ENCODE measurements at places on chromosomes 6 and 20. TPM values are rescaled to one million over a fixed set of nuclear protein-coding genes. Genes with fewer than 3 reads are reported as not detected.
A peak's percentile ranks its signal among the peaks of the same experiment; 100 is the strongest.

LAMA2 gene
- 172 TPM for total RNA-seq

DNA sequence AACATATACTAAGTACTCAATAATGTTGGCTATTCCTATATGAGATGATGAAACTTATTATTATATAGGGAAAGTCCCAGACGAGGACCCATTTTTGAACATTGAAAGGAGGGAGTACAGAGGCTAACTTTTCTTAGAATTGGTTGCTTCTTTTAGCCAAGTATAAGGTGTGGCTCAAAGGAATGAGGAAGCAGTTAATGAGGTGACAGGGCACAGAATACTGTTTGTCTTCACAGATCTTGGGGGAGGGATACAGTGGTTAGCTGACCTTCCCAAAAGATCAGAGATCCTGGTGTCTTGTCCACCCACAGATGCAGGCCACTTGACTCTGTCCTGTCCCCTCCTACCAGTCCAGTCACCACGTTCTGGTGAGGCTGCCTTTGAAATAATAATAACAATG, 67.8 kb upstream of the EPB41L1 start:
- no peak for DNase-seq

GRCh38 chr6:159099276-159099675, 54.5 kb upstream of the TAGAP start:
- no peak for DNase-seq

PTGIS gene
- 18.4 TPM for total RNA-seq

NFATC2 gene
- total RNA-seq: 4.6 TPM

GRCh38 chr6:1593286-1593957, 16.3 kb upstream of the FOXC1 start:
- DNase-seq: no peak

MEP1A gene
- not detected for total RNA-seq

GRCh38 chr20:32248043-32248442, 29.4 kb upstream of the KIF3B start:
- DNase-seq: no peak

- peak; percentile 84 for DNase-seq
These were observed 220.5 kb upstream of the PMEPA1 start for GRCh38 chr20:57930351-57930750.

DNA sequence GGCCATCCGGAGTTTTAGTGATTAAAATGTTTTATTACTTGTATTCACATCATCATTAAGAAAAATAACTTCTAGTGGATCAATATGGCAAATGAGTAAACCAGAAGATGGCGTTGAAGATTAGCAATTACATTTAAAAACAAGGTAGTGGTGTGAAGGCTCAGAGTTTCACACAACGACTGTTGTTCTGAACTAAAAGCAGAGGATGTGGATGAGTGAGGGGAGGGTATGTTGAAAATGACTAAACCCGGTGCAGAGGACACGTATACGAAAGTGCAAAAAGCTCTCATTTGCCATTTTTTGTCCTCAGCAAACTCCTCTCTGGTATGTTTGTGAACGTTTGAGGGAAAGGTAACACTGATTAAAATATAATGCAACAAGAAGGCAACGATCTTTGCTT, 1.9 kb upstream of the IRF4 start:
- no peak for DNase-seq

DDO gene
- total RNA-seq: 0.79 TPM

DNA sequence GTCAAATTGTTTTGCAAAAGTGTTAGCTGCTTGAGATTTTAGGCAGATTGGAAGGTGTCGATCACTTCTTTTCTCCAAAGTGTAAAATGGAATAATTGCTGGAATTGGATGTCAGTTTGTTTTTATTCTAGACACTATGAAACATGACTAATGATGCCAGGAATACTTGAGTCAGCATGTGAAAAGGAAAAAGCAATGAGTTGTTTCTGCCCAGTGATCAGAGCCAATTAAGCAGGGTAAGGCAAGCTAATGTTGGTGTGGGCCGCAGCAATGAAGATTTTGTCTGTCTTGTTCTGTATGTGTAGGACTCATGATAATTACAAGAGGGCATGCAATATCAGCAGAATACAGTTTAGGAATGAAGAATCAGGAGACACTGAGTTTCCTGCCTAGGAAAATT, 110.3 kb downstream of the CARMIL1 start:
- peak; percentile 46 for DNase-seq

DNA sequence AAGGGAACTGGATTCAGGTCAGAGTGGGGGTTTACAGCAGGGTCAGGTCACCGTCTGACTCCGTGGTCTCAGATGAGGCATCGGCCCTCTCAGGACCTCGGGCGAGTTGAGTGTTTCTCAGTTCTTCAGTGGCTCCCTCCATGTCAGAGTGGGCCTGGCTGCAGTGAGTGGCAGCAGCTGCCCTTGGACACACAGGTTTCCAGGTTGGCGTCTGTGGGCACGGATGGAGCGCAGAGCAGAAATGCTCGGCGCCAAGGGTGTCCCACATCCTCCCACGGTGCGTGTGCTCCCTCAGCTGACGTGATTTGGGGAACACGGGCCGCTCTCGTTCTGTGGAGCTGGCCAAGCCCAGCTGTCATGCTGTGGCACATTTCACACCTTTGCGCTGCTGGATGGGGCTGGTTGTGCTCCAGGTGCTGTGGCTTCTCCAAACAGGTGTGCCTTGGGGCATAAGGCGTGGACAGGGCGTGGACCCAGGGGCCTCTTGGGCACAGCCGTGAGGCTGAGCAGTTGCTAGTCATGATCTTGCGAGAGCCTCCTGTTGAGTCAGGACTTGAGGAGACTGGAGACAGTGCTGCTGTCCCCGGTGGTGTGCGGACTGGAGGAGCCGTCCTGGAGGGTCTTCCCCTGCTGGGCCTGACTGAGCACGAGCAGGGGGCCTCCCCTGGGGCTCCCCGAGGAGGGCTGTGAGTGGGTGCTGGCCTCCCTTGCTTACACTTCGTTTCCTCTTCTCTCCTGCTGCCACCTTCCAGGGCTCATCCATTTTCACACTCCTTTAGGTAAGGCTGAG, 9.5 kb upstream of the DNAJC5 start:
- DNase-seq: no peak

GRCh38 chr6:25327432-25327831, 48.3 kb downstream of the CARMIL1 start:
- DNase-seq: no peak

- DNase-seq: no peak
These were observed 55.1 kb upstream of the LOC128125822 start for GRCh38 chr6:63517221-63517620.

DNA sequence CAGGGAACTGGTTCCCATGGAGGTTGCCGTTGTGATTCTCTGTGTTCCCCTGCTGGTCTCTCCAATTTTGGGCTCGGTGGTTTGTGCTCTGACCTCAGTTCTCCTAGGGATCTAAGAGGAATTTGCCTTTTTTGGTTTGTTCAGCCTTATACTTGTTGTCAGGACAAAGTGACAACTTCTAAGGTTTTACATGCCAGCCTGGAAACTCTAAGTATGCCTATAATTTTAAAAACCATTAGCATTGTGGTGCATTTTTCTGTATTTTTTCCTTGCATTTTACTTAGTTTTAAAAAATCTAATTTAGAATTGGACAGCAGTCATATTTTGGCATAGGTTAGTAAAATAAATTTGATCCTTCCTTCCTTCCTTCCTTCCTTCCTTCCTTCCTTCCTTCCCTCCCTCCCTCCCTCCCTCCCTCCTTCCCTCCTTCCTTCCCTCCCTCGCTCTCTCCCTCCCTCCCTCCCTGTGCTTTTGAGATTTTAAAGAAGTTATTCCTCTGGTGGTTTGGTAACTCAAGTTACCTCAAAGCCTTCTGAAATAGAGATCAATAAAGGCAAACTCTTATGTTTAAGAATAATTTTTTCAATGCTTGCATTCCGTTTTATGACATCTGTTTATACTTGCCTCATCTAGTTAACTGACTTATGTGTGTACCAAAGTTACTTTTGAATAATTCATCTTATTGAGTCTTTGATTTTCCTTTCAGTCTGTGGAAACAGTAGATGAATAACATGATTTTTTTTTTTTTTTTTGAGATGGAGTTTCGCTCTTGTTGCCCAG, 141.3 kb upstream of the RGS17 start:
- no peak for DNase-seq

- no peak for DNase-seq
These were observed 1234.7 kb upstream of the GJE1 start for GRCh38 chr6:140897804-140898573.

GRCh38 chr20:44357020-44357419, 1.5 kb downstream of the HNF4A start:
- no peak for DNase-seq

DNA sequence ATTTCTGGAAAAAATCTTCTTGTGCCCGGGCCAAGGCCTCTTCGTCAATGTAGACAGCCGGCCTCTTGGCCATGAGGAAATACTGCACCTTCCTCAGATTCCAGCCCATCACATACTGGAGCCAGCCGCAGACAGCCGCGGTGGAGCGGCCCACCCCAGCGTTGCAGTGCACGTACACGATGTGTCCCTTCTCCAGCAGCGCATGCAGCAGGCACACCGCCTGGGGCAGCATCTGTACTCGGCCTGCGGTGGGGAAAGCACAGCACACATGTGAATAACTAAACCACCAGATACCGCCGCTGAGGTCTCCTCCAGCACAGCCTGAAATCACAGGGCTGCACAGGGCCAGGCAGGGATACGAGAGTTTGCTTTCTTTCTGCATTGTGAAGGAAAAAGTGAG, 107.9 kb downstream of the EPM2A start:
- no peak for DNase-seq

DNA sequence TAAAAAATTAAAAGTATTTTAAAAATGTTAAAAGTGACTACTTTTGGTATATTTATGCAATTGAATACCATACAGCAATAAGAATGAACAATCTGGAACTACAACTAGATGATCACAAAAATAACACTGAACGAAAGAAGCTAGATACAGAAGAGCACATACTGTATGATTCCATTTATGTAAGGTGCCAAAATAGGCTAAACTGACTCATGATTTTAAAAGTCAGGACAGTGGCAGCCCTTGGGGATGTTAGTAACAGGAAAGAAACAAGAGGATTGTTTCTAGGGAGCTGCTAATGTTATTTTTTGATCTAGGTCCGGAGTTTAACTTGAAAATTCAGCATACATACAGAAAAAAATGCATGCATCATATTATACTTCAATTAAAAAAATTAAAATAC, 42.3 kb downstream of the KIF13A start:
- no peak for DNase-seq

- DNase-seq: no peak
These were observed 50.3 kb upstream of the NAA20 start for GRCh38 chr20:19966840-19967239.

- DNase-seq: no peak
These were observed 208.7 kb upstream of the PRND start for GRCh38 chr20:4512891-4513550.

DNA sequence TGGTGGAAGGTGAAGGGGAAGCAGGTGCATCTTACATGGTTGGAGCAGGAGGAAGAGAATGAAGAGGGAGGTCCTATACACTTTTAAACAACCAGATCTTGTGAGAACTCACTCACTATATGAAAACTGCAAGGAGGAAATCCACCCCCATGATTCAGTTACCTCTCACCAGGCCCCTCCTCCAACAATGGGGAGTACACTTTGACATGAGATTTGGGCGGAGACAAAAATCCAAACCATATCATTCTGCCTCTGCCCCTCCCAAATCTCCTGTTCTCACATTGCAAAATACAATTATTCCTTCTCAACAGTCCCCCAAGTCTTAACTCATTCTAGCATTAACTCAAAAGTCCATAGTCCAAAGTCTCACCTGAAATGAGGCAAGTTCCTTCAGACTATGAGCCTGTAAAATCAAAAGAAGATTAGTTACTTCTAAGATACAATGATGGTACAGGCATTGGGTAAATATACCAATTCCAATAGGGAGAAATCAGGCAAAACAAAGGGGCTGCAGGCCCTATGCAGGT, 60.5 kb downstream of the EDN1 start:
- no peak for DNase-seq

TPD52L1 gene
- total RNA-seq: 55.1 TPM

GRCh38 chr6:97841763-97842162, 558.7 kb upstream of the MMS22L start:
- no peak for DNase-seq

DPPA5 gene
- total RNA-seq: not detected

DNA sequence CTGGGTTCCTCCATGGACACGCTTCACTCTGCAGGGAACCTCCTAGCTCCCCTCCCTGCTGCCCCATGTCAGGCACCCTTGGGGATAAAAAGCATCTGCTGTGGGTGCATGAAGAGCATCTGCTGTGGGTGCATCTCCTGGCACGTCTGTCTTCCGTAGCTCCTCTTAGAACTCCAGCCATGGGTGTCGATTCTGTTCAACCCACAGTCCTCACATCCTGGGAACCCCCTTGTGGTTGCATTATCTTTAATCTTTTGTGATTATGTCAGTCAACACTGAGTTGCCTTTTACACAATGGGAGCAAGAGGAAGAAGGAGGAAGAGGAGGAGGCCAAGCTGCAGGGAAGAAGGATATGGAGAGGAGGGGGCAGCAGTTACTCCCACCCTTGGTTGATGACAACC, 24.1 kb upstream of the CCR6 start:
- DNase-seq: no peak

DNA sequence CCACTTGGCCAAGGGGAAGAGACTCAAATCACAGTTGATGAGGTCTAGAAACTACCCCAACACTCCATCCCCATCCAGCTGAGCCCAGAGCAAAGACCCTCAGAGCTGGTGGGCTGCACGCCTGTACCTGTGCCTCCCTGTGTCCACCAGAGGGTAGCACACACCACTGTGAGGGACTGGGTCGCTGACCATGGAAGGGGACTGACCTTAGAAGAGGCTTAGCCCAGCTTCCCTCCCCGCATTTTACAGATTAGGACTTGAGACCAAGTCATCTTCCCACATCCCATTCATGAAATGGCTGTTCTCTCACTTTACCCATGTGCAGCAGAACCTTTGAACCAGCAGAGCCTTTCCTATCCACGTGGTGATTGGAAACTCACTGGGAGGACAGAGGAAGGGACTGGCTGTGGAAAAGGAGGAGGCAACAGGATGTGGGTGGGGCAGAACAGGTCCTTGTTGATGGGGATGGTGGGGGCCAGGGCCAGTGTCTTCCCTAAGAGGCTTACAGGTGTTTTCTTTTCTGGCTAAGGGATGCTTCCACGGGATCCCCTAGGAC, 44.3 kb downstream of the CPXM1 start:
- no peak for DNase-seq

GRCh38 chr6:85126485-85127167, 323.3 kb upstream of the NT5E start:
- peak; percentile 72 for DNase-seq

SRMS gene
- not detected for total RNA-seq

GRCh38 chr6:166259296-166259977, 48.8 kb downstream of the PRR18 start:
- DNase-seq: no peak

Measured in spinal cord (tissue), 10 donors.